Activated CD8-positive, alpha-beta memory T cell treated with anti-CD3 and anti-CD28 coated beads for 24 hours (primary cell): ENCODE measurements at places on chromosomes 16 and 17.
A peak's percentile ranks its signal among the peaks of the same experiment; 100 is the strongest.

DNA sequence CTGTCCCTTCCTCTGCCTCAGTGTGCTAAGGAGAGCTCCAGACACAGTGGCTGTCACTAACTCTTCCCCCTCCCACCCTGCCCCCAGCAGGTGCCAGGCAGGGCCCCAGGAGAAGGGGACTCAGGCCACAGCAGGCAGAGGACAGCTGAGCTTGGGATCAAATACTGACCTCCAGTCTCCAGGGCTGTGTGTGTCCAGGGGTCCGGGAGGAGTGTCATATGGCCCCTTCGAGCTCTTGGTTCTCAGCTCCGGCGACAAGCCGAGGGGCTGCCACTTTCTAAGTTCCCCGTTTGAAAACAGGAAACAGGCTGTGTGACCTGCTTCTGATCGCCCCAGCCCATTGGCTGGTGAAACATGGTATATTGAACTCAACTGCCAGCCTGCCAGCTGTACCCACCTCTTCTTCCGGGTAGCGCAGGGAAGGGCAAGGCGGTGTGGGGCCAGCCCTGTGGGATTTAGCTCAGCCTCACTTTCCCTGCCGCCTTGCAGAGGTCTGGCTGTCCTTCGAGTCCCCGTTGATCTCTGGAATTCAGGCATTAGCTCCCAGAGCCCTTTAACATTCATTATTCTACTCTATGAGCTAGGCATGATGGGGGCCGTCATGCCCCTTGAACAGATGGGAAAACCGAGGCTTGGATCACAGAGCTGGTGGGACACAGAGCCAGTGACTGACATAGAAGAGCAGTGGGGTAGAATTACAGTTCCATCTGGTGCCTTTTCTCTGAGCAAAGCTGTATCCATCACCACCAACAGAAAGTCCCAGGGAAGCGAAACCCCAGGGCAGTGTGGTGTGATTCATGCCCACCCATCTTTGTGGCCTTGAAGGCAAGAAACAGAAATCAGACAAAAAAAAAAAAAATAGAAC is at the start of gene SNX20:
TSS of gene SNX20 (minus strand) at position 292 of the 865 bp plus-strand sequence. CDS start 3,786 bp downstream, outside the sequence.
- peak; percentile 78 for DNase-seq

DNA sequence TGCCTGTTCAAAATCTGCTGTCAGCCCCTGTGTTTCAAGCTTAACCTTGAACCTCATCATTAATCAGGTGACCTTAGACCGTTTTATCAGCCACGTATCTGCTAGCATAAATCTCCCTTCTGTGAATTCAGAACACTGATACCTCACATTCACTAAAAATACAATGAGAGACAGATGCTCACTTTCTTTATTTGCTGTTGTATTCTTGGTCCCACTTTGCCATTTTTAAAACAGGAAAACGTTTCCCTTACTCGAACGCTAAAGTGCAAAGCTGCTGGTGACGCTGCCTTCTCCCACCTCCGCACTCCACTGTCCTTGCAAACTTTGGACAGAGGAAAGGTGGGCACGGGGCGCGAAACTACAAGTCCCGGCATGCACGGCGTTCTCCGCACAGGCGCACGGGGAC is 220 bp upstream of the ARHGAP44 start:
- DNase-seq: no peak

- DNase-seq: no peak
Measured at GRCh38 chr17:2892305-2892971, 96.2 kb downstream of the RAP1GAP2 start.

- no peak for DNase-seq
Measured at GRCh38 chr17:80616705-80617104, 72.1 kb downstream of the RPTOR start.

- DNase-seq: no peak
Measured at GRCh38 chr16:60712144-60712543, 1324.1 kb downstream of the CDH8 start.

DNA sequence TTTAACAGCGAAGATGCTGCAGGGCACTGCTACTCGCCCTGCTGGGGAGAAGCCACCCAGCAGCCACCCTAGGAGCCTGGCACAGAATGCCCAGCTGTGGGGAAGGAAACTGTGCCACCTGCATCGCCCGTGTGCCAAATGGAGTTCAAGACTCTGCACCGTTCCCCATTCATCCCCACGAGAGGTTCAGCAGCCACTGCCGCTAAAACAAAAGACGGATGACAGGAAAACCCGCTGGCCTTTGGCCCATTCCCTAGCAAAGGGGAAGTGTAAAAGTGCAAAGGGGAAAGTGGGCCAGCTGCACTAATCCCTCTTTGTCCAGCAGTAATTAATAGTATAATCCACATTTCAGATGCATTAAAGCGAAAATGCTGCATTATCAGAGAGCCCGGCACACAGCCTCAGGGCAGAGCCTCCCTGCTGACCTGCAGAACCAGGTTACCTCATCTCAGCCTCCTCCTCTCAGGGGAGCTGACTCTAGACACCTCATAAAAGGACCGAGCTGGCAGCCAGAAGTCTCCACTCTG is 37.7 kb downstream of the ZFHX3 start:
- DNase-seq: no peak

- DNase-seq: no peak
Measured at GRCh38 chr17:38343608-38344419, at the start of gene GPR179. GPR179 (minus strand) TSS chr17:38343956; CDS start chr17:38343789, 167 bp downstream.

DNA sequence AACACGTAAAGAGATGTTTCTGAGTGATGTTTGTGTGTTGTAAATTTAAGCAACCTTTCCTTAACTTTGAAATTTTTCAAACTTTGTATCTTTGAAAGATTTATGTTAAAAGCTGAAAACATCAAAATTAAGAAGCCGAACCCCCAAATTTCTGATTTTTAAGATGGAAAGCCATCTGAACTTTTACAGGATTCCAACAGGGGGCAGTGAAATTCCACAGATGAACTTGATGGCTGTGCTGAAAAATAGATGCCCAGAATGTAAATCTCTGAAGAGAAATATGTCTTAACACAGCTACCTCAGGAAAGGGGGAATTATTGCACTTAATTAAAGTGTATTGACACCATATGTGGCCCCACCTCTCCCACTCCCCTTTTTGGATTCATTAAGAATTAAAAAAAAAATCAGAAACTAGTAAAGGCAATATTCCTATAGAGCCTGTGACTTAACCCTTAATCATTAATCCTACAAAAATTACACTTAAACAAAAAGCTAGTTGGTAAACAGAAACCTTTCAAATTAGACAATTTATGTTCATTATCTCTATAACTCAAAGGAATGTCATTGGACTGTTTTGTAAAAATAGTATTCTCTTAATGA is 597.9 kb downstream of the KCNJ2 start:
- no peak for DNase-seq

DNA sequence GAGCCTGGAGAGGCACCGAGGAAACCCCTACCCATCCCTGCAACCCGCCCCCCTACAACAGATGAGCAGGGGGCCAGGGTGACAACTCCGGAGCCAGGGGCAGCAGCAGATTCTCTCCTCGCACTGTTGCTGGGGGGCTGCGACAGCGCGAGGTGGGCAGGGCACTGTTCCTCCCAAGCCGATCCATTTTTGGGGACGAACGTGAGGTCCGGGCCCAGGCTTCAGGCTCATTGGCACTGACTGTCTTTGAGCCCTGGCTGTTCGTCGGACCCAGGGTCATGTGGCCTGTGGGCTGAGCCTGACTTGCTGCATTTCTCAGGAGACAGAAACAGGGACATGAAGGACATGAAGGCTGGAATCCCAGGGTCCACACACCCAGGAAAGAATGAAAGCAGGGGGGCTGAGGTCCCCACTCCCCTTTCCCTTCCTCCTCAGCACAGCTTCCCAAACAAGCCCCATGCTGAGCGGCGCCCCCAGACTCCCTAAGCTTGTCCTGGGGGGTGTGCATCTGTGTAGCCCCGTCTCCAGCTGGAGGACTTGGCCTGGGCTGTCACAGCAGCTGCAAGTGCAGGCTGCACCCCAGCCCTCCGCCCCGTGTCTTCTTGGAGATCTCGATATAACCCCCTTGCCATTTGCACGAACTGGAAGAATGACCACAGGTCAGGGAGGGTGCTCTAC is 18.7 kb downstream of the CEP295NL start:
- DNase-seq: no peak

GRCh38 chr17:20721171-20721570 is 141.6 kb downstream of the CDRT15L2 start:
- DNase-seq: no peak

DNA sequence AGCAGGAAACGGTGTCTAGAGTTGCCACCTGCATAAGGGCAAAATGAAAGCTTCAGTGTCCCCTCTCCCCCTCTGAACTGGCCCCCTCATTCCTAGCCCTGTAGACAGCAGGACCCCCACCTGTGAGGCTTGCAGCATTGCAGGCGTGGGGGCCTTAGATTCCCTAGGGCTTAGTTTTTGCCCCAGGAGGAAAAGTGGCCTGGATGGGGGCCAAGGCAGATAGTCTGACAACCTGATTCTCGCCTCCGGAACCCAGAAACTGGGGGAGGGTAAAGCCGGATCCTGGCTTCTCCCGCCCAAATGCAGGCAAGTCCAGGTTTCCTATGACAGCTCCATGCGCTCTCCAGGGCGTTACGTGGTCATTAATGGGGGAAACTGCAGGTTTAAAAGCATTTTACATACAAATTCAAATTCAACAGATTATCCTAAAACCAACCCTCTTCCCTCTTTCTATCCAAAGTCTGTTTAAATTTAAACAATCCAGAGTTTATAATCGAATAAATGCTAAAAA is 678 bp upstream of the HOXB6 start:
- no peak for DNase-seq

DNA sequence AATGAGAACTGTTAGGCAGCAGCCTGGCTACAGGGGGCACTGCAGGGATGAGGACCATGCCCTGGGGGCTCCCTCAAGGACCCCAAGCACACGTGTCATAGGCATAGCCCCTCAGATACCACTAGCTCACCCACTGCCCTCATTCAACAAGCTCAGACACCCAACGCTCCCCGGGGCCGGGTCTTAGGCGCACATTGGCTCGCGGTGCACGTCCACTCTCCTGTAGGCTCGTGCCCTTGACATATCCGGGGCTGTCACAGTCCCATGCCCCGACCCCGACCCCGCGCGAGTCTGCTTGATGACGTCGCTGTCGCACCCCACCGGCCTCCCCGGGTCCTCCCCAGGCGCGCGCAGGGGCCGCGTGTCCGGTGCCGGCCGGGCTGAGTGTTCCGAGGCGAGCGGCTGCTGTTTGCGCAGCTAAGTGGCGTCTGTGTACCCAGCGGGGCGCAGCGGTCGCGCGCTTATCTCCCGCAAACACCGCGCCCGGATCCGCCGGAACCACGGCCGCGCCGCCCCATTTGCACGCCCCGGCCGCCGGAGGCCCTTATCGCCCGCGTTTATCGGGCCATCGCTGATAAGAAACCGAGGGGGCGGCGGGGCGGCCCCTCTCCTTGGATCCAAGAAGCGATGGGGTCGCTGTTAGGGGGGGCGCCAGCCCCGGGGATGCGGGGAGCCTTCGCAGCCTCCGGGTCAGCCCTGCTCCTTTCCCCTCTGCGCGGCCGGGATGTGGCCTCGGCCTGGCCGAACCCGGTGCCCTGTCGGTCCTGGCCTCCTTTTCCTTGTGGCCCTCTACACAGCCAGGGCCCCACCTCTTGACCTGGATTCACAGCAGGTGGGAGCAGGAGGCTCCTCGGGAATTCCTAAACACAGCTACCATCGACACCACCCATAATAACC is 20.7 kb upstream of the NAGS start:
- no peak for DNase-seq

DNA sequence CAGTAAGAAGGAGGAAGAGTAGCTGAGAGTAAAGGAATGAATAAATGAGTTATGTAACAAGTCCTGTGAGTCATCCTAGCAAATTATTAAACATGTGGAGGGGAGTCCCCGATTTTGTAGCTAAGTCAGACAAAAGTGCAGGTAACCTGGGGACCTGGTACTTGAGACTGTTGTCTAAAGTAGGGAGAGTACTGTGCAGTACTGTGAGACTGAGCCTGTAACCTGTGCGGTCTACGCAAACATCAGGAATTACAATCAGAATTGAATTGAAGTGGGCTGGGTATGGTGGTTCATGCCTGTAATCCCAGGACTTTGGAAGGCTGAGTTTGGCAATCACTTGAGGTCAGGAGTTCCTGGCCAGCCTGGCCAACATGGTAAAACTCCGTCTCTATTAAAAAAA is 35.7 kb downstream of the IKZF3 start:
- DNase-seq: no peak

GRCh38 chr16:85715169-85716021 is 26.6 kb upstream of the GINS2 start:
- DNase-seq: no peak

GRCh38 chr16:84190731-84191388 is at the start of gene ADAD2:
ADAD2 (plus strand) TSS chr16:84191157; CDS start chr16:84191231, 74 bp downstream.
- no peak for DNase-seq

- DNase-seq: no peak
Measured at GRCh38 chr16:64977206-64977920, 144.5 kb downstream of the CDH11 start.

DNA sequence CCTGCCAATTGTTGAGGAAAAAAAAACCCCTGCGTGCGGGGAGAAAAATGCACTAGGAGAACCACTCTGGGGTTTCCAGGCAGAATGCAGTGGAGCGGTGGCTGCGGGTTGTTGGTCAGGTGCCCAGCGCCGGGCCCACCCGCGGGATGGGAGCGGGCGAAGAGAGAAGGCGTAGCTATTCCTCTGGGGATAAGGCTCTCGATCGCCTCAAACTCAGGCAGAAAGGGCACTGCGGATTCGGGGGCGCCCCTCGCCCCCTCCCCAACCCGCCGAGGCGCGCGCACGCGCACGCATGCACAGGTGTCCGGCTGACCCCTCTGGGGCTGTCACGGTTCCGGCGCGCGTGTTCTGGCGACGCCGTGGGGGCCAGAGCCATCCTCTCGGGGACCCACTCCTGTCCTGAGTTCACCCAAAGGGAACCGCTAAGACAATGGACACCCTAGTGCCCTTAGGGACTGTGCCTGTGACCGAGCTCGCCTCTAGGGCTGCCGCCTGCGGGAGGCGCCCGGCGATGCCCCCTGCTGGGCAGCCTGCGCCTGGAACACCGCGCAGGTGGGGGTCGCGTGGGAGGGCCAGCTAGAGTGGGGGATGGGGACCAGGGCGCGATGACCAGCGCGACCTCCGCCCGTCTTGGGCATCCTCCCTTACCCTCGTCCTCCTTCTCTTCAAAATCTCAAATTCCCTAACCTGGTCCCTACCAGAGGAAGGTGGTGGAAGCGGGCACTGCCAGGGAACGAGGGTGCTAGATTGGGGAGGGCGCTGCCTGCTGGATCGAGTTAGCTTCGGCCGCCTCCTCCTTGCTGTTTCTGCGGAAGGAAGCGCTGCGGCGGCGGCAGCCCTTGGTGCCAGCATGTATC is 14.4 kb upstream of the CBX8 start:
- DNase-seq: no peak

GRCh38 chr16:49619811-49620157 is 236.1 kb downstream of the ZNF423 start:
- peak; percentile 11 for DNase-seq
